ENCODE measurements at places on chromosomes 5 and 9.

- DNase-seq = no peak
Measured at GRCh38 chr9:6869081-6869948, 111.5 kb downstream of the KDM4C start.

GRCh38 chr5:155260798-155261197, 247.2 kb downstream of the KIF4B start:
- DNase-seq = no peak

GRCh38 chr5:96997265-96997859, 61.5 kb downstream of the LNPEP start:
- DNase-seq = no peak

DNA sequence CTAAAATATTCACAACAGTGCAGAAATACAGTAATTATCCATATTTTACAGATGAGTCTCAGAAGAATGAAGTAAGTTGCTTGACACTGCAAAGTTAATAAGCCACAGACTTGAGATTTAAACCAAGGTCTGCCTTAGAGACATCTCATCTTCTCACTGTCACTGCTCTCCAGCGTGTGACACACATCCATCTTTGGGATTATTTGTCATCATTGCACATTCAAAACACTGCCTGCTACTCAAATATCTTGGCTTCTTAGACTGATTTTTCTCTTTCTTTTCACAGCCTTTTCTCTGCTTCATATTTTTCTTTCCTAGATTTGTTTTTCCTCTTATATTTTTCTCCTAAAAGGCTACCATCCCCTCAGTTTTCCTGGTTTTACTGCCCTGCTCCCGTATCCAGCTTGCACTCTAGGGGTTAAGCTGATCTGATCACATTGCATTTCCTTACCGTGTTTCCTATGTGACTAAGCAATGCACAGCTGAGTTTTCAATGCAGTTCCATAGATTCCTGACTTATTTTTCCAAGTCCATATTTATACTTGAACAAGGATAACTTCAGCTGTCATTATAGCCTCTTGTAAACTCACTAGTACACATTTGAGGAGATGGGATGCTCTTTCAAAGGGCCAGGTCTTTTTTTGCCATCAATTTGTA, 353.0 kb downstream of the PLK2 start:
- DNase-seq = no peak

GRCh38 chr5:79512471-79513307, 1.2 kb downstream of the HOMER1 start:
- DNase-seq = no peak

DNA sequence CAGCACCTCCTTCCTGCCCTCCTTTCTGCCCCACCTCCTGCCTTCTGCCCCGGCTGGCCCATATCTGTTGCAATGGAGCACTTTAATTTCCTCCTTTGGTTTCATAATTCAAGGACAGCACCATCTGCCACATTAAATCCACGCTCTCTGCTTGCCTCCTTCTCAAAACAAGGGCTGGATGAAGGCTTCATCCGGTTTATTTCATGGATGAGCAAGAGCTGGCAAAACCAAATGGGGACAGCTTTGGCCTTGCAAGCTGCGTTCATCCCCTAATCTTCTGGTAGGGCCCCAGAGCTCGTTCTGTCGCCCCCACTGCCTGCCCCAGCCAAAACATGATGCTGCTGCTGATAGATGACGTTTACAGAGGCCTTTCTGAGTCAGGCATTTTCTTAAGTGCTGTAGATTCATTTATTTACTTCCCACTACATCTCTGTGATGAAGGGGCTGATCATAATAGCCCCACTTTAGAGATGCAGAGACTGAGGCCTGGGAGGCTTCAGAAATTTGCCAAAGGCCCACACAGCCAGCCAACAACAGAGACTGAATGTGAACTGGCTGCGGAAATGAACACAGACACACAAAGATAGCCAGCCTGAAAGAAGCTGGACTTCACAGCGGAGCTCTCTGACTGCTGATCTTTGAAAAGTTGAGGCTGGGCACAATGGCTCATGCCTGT, 115.6 kb upstream of the CPEB4 start:
- no peak for DNase-seq

Data from stimulated activated CD4-positive, alpha-beta T cell treated with anti-CD3 and anti-CD28 coated beads, Interleukin-1b, Interleukin-23, amount 100 ng/mL, for 1 hour (primary cell).